ENCODE measurements at places on chromosomes 5 and 9. TPM values are rescaled to one million over a fixed set of nuclear protein-coding genes. Genes with fewer than 3 reads are reported as not detected.

DNA sequence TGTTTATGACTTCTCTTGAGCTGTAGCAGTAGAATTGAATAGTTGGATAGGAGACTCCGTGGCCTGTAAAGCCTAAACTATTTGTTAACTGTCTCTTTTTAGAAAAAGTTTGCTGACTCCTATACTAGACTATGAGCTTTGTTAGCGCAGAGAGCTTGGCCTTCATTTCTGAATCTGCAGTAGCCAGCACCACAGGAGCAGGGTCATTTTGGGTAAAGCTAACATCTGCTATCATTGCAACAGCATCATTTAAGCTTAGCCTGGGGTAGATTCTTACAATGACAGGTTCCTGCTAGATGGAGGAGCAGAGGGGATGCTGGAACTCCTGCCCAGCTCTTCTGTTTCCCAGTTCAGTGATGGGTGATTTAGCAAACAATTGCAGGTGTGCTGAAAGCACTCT, 133.7 kb upstream of the ASTN2 start:
- no peak for DNase-seq

- no peak for DNase-seq
Measured at GRCh38 chr9:136075881-136076678, 19.0 kb downstream of the NACC2 start.

DNA sequence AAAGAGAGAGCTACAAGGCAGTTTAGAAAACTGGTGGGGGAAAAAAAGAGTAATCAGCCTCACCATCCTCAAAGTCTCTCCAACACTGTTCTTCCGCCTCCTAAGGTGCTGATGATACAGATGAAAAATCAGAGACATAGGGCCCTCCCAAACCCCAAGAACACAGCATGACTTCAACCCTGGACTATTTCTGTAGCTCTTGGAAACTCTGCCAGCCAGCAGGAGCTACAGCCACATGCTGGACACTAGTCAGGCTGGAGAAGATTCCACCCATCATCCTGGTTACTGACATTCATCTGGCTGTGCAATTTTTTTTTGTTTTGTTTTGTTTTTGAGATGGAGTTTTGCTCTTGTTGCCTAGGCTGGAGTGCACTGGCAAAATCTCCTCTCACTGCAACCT, 42.4 kb downstream of the OXCT1 start:
- DNase-seq: no peak

DNA sequence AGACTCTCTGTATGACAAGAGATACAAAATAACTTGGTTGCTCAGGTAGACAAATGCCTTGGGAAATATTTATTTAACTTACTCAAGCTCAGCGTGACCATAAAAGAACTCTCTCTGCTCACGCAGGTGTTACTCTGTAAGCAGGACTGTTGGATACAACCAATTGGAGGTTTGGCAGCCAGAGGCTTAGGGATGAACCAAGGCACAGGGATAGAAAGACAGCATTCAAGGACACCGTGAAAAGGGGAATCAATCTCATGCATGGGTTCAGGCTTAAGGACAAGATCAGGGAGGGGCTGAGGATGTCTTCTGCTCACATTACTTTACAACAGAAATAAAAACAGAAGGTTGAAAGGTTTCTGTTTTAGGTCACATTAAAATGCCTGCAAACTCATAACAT, 389.0 kb upstream of the BRINP1 start:
- no peak for DNase-seq

- DNase-seq: no peak
Measured at GRCh38 chr5:139371482-139372435, 11.3 kb downstream of the SLC23A1 start.

GRCh38 chr9:116190637-116191396, 37.2 kb downstream of the PAPPA start:
- DNase-seq: peak; percentile 68

Gene C5orf58
- not detected for total RNA-seq

Gene PCDHA13
- total RNA-seq: not detected
